ENCODE measurements at places on chromosomes 12 and 14.

- no peak for DNase-seq
These were observed 93.9 kb downstream of the SLC16A7 start for GRCh38 chr12:59689776-59690175.

DNA sequence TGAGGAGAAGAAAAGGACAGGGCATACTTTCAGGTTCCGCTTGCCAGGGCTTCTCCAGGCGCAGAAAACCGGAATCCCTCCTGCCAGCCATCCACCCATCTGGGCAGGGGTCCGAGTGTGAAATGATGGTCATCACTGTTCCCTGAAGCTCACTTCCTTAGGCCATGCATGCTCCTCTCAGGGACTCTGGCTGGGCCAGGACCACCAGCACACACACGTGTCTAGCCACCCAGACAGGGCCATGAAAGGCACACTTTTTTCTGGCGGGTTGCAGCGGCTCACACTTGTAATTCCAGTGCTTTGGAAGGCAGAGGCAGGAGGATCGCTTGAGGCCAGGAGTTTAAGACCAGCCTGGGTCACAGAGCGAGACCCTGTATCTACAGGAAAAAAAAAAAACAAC, 1.5 kb downstream of the TCL1A start:
- DNase-seq = no peak

DNA sequence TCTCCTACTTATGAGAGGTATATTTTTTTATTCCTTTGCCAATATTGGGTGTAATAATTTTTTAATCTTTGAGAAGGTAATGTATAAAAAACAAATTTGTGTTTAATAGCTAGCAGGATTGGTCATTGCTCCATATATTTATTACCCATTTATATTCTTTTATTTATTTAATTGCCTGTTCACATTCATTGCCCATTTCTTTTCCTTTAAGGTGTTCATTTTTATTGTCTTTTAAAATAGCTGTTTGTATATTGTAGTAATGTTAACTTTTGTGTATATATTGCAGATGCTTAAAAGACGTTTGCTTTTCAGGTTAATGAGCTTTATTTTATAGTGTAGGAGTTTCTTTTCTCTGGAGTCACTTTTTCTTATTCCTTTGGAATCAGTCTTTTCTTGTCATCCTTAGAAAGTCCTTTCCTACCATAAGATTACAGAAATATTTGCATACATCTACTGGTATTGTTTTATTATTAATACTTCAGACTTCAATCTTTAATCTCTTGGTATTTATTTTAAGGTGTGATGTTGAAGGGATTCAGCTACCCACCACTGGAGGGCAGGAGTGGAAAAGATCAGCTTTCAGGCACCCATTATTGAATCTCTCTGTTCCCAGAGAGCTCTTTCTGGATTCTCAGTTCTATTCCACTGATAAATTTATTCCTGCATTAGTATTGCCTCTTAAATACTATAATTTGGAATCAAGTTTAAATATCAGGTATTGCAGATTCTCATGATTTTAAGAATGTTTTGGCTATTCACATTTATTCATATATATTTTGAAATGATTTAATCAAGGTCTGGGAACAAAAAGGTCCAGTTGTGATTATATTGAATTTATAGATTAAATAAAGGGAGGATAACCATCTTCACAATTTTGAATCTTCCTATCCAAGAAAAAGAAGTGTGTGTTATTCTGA, 17.3 kb downstream of the PPM1A start:
- DNase-seq = no peak

DNA sequence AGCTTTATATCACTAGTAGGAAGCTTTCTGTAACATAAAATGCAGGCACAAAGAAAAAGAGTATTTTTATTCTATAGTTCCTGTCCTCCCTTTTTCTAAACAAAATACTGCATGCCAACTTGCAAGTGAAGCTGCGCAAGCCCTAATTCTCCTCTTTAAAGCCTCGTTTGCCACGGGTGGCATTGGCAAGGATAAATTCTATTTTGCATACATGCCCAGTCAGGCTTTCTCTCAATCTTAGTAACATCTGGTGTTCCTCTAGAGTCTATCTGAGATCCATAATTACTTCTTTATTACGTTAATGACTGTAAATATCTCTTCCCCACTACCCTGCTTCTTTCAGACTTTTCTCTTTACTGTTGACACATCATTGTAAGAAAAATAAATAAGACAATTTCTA, 97.1 kb upstream of the DAAM1 start:
- DNase-seq = no peak

DNA sequence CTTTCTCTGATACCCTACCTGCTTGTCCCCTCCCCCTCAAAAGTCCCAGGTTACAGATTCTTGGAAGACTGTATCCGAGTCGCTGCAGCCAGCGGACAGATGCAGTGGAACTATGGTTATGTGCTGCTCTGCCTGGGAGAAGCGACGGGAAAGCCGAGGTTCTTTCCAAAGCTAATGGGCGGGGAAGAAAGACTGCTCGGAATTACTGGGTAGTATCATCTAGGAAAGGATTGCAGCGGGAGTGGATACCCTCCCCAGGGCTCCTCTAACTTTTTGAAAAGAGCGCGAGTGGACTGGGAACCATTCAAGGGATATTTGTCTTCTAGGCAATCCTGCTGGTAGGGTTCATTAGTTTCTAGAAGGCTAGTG, 1.4 kb downstream of the PTHLH start:
- no peak for DNase-seq

GRCh38 chr14:38547961-38548490, 292.1 kb upstream of the CLEC14A start:
- no peak for DNase-seq

DNA sequence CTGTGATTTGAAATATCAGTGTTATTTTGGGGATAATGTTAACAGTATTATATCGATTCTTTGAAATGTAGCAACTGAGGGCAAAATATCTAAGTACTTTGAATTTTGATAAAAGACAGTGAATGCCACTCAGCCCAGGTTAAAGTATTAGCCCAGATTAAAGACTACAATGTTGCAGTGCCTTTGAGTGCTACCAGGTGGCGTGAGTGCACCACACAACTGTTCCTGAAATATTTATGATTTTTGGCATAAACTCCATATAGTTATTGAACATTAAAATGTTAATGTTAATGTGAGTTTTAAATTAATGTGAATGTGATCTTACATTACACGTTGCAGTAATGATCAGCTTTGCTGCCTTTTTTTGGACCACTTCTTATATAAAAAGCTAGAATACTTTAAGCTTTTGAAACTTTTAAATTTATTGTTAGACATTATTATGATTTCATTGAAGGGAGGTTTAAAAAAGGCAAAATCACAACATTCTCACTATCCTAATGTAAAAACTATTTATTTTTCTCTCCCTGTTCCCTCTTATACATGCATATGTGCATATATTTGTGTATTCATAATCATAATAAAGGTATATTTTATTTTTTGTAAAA, 22.5 kb downstream of the MRPS35 start:
- no peak for DNase-seq

DNA sequence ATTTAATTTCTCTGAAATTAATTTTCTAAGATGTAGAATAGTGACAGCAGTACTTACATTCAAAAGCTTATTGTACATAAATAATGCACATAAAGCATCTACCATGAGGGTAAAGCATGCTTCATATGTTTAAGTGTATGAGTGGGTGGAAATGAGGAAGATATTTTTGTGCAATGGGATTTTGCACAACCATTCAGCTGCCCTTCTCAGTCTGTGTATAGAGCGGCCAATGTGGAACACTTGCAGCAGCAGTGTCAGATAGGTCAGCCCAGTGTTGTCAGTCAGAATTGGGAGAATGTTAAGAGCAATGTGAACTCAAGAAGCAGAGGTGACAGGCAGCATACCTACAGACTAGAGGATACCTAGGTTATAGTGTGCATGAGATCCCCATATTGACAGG, 72.5 kb upstream of the ATP2B1 start:
- DNase-seq = no peak

DNA sequence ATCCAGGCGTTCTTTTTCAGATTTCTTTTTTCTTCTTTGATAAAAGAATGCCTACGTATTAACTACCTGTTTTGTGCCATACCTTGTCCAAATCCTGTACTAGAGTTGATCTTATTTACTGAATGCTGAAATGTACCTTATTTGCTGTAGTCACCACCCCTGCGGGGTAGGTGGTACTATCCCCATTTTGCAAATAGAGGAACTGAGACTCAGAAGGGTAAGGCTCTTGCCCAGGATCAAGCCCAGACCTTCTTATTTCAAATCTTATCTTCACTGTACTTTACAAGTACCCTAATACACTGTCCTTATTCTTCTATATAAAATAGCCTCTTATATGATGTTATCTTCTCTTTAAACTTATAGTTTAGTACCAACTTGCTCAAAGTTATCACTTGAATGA, 206.5 kb downstream of the SLC41A2 start:
- no peak for DNase-seq

- no peak for DNase-seq
These were observed 91.3 kb downstream of the NINJ2 start for GRCh38 chr12:571795-572531.

GRCh38 chr12:106914796-106915634, 40.7 kb upstream of the TMEM263 start:
- DNase-seq = no peak

- DNase-seq = no peak
These were observed 19.6 kb downstream of the NINJ2 start for GRCh38 chr12:643475-644302.

Measured in stimulated activated CD8-positive, alpha-beta memory T cell treated with anti-CD3 and anti-CD28 coated beads, Interleukin-15, amount 100 ng/mL, for 1 hour (primary cell).